Omental fat pad (tissue), 4 donors: ENCODE measurements at places on chromosomes 2 and 18.

DNA sequence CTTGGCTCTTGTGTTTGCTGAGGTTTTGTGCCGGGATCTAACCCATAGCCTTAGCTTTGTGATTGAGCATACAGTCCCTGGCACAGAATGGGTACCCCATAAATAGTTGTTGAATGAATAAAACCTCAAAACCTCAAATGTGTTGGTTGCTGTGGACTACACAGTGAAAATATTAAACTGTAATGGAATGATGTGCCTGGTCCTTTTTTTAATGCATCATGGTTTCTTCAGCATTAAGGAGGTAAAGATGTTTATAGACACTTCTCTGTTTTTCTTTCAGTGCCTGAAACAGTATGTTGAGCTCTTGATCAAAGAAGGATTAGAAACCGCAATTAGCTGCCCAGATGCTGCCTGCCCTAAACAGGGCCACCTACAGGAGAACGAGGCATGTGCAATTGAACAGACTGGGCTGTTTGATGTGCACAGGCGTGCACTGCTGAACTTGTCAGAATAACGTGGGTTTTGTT is 97.0 kb downstream of the RNF144A start:
- DNase-seq: no peak

GRCh38 chr2:28926847-28927246 is 32.4 kb downstream of the WDR43 start:
- no peak for DNase-seq

GRCh38 chr18:48029296-48029986 is 99.0 kb upstream of the SMAD2 start:
- DNase-seq: no peak

DNA sequence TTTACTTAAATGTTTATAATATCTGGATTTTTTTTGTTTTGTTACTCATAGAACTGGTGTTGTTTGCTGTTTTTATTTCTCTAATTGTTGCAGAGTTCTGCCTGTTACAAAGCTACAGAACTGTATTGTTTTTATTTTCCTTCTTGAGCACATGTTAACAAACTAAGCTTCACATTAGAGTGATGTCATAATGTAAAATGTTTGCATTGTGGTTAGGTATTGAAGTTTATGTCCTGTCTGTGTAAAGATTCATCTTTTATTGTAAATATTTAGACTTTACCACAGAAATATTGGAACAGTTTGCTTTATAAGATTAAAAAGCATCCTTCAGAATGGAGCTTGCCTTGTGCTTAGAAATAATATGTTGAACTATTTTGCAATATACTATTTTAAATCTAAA is 67.7 kb downstream of the CLIP4 start:
- DNase-seq: no peak

GRCh38 chr18:23136326-23137096 is 1.2 kb downstream of the CABLES1 start:
- no peak for DNase-seq

- peak; percentile 23 for DNase-seq
These were observed 803 bp upstream of the FIGN start for GRCh38 chr2:163736433-163737189.

DNA sequence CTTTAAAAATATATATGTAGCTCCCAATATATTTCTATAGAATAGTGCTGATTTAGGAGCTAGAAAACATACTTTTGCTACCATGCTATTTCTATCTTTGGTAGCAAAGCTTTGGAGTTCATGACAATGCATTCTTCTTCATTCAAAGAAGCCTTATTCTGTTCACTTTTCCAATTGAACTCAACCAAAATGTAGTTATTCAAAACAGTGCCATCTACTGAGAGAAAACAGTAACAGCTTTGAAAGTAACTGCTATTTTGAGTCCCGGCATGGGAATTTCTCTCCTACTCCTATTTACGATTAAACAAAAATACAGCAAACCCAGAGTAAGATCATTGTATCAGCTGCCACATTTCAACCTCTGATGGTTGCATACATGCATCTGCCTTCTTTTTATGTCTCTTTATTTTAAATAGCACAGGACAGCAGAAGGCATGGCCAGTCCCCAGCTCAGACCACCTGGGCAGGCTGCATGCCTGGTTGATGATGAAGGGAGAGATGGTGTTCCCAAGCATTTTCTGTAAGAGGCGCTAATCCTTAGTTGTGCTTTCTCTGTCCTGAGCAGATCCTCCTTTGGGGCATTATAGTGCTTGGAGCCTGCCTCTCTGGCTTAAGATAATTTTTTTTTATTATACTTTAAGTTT is 69.7 kb upstream of the SULT1C3 start:
- DNase-seq: no peak

DNA sequence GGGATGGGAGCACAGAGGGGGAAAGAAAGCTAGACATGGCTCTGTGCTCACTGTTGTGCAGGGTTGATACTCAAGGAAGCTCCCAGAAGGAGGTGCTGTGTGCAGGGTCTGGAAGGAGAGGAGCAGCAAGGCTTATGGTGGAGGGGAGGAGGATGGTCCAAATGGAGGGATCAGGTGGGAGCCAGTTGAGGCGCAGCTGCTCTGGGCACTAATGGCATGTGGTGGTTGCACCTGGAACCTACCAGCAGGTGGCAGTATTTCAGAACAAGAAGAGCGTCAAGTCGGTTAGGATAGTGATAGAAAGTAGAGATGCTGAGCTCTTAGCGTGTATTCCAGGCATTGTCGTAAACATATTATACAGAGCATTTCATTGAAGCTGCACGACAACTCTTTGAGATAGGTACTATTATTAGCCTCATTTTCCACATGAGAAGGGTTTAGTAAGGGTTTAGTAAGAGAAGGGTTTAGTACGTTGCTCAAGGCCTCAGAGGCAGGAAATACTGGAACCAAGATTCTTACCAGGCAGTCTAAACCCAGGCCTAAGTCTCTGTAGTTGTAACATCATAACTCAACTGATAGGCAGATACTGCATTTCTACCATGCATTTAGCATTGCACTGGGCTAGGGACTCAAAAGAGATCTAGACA is 223.7 kb downstream of the CYP26B1 start:
- no peak for DNase-seq

DNA sequence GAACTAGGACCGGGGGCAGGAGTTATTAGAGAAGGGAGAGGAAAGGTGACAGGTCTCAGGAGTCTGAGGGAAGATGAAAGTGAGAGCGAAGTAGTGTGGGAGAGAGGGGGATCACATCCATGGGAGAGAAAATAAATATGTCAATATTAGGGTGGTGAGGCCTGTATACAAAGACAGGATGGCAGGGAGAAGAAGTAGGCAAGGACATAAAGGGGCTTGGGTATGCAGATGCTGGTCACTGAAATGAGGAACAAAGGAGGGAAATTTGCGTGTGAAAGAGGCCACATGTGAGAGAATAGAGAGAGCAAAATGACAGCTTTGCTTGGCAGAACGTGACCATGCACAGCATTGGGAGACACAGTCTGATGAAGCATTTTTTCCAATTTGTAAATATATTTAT is 13.6 kb downstream of the METAP1D start:
- DNase-seq: no peak

DNA sequence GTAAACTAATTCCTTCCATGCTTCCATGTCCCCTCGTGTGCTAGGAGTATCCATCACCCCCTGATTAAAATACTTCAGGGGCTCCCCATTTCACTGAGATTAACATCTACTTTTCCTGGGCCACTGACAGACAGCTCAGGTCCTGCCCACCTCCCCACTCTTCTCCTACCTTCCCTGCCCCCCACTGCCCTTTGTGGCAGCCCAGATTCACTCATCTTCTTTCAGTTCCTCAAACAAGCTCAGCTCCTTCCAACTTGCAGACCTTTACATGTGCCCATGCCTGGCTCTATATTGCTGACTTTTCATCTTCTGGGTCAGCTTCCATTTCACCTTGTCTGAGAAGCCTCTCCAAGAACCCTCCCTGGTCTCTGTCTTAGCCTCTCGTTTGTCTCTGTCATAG is 12.0 kb downstream of the RUFY4 start:
- no peak for DNase-seq

DNA sequence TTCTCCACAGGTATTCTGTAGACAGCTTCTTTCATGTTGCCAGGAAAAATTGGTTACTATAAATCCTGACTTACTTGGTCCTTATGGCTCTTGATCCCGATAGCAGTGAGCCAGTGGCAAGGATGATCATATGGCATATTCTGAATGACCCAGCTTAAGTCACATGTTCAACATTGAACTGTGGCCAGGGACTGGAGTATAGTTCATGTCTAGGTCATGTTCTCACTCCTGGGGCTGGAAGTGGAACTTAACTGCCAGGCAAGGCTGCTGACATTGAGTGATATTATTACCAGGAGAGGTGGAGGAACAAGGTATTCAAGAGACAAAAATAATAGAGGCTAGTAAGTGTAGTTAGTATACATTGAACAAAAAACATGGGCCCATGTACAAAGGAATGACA is 26.2 kb downstream of the R3HDM1 start:
- no peak for DNase-seq

- DNase-seq: no peak
These were observed at the start of gene LIPG for GRCh38 chr18:49561289-49562193. Gene LIPG, plus strand, starts transcription at chr18:49562057. Its CDS starts 252 bp downstream, at chr18:49562309.

GRCh38 chr2:113692698-113693428 is 63.6 kb downstream of the SLC35F5 start:
- no peak for DNase-seq

DNA sequence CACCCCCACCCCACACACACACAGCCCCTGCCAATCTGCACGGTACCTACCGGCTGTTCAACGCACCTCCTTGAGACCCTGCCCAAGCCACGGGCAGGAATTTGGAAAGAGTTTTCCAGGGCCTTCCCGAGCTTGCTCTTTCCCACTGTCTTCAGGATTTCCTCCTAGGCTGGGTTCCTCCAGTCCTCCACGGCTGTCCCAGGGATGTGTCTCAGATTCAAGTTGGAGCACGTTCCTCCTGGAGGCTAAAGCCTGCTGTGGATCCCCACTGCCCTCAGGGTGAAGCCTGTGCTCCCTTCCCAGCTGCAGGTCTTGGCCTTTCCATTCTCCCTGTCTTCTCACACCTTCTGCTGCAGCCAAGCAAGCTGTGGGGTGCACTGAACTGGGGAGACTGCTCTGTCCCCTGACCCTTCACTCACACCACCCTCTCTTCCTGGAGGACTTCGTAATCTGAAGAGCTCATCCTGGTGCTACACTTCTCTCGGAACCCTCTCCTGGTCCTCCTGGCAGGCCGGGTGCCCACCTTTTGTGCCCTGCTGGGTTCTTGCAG is 54.9 kb upstream of the HS6ST1 start:
- no peak for DNase-seq

GRCh38 chr18:24219561-24220317 is 80.9 kb downstream of the CABYR start:
- DNase-seq: no peak

- no peak for DNase-seq
These were observed 1296.0 kb upstream of the ZEB2 start for GRCh38 chr2:145815933-145816332.

GRCh38 chr2:181128199-181128598 is 147.8 kb downstream of the UBE2E3 start:
- DNase-seq: no peak
